ENCODE measurements at places on chromosomes 1 and 21.

DNA sequence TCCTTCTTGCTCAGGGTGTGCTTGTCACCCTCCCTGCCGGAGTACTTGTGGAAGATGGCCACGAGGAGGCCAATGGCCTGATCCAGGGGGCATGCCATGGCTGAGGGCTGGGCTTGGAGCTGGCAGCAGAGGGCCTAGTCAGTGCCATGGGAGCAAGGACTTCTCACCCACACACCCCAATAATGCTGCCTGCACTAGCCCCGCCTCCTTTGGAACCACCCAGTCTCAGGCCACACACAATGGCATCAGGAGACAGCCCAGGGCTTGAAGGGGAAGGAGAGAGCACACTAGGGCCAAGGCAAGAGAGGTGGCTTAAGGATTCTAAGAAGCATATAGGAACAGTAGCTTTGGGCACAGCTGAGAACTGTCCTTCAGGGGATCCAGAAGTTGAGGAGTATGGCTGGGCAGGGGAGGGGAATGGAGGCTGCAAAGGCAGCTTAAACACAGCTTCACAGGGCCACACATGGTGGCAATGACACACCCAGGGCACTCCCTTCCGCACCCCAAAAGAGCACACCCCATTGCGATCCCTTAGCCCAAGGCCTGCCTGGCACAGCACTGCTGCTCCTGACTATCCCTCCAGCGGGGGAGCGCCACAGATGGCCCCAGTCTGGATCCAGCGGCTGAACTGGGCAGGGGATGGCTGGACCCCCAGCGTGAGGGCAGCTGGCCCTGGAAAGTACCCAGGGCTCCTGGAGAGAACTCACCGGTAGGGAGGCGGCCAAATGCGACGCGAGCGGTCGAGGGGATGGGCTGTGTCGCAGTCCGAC, at the start of gene S100A6:
Gene S100A6 (minus strand): TSS at position 750 of the 770 bp plus-strand sequence. CDS start 652 bp downstream, at position 98.
- peak; percentile 41 for DNase-seq

DNA sequence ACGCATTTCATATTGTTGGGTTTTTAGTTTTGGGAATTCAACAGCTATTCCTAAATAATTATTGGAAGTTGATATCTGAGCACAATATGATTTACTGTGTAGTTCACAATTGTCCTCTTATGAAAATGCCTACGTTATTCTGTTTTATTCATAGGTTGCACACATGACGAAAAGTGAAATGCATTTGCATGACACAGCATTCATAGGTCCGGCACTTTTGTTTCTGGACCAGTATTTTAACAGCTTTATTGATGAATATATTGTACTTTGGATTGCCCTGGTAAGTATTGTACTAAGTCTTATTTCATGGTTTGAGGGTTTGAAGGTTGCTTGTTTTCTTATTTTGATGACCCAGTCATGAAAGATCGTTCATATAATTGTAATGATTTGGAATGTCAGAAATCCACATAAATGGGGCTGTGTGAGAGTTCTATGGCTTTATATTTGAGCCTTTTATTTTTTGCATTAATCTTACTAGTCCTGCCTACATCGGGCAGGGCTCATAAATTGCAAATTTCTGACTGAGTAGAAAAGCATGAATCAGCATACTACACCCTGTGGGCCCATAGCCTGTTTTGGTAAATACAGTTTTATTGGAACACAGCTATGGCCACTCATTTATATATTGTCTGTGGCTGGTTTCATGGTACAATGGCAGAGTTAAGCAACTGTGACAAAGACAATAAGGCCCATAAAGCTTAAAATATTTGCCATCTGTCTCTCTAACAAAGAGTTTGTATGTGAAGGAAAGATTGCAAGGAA, 17.0 kb downstream of the DENND2D start:
- no peak for DNase-seq

GRCh38 chr1:9061252-9061960, 8.0 kb downstream of the SLC2A5 start:
- DNase-seq = no peak

GRCh38 chr1:155170101-155170785, 2.9 kb downstream of the KRTCAP2 start:
- DNase-seq = no peak

DNA sequence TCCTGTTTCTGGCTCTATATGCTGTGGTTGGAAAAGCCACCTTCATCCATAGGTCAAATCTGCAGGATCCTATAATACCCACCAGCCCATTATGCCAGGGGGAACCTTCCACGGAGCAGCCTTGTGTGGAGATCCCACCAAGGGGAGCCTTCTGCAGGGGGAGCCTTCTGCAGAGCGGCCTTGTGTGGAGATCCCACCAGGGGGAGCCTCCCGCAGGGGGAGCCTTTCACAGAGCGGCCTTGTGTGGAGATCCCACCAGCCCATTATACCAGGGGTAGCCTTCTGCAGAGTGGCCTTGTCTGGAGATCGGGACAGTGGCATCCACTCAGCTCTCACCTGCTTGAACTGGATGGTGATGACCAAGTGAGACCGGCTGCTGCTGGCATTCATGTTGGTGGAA, 85.3 kb downstream of the SCCPDH start:
- DNase-seq = no peak

GRCh38 chr1:227453631-227454355, 109.6 kb upstream of the ZNF678 start:
- no peak for DNase-seq

DNA sequence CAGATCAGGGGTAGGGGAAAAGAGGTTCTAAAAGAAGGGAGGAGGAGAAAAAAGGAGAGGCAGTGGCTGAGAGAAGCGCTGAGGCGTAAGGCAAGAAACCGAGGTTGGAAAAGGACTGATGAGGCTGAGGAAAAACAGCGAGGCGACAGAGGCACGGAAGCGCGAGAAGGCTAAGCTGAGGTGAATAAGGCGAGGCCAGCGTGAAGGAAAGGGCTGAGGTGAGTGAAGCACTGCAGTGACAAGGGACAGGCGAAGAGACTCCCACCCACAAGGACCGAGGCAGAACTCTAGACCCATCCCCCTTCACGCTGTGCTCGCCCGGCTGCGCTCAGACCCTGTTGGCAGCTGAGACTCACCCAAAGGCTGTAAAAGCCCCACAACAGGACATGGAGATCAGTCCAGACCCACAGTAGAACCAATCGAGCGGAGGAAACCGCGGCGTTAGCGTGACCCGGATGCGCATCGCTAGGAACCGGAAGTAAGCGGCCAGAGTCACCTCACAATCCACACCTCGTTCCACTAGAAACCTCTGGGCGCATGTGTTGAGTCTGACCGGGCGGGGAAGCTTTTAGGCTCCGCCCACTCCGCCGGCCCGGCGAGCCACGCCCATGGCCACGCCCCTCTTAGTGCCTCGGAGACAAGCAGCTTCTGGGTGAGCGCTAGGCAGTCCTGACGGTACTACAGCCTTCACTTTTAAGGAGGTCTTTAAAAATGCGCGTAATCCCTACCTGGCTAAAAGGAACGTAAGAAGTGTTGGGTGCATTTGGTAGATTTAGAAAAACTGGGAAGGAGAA, at the start of gene EYA3:
Gene EYA3 (minus strand): TSS at position 443 of the 794 bp plus-strand sequence. CDS start 30,584 bp downstream, outside the sequence.
- peak; percentile 98 for DNase-seq

- no peak for DNase-seq
Observed at GRCh38 chr1:30534551-30534940, 188.8 kb downstream of the MATN1 start.

GRCh38 chr21:43972850-43973633, 39.1 kb upstream of the TRAPPC10 start:
- DNase-seq = no peak

GRCh38 chr1:67582625-67583461, 102.2 kb upstream of the GADD45A start:
- no peak for DNase-seq

- DNase-seq = no peak
Observed at GRCh38 chr1:39380036-39380435, 111.4 kb upstream of the BMP8A start.

- DNase-seq = no peak
Observed at GRCh38 chr1:23960291-23961020, 828 bp downstream of the PNRC2 start.

DNA sequence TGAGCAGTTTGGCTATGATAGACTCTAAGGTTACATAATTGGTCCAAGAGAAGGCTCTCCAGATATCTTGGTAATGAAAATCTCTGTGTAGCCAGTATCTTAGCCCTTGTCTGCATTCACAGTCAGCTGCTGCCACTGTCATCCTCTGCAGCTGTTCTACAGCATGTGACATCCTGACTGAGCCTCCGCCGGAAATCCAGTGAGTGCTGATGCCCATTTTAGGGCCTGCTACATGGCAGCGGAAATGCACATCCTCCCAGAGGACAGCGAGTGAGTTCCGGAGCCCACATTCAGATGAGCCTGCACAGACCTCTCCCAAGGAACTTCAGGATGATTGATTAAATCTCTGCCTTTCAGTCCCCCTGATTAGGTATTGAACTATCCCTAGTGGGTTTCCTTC, 237.1 kb downstream of the HHIPL2 start:
- no peak for DNase-seq

DNA sequence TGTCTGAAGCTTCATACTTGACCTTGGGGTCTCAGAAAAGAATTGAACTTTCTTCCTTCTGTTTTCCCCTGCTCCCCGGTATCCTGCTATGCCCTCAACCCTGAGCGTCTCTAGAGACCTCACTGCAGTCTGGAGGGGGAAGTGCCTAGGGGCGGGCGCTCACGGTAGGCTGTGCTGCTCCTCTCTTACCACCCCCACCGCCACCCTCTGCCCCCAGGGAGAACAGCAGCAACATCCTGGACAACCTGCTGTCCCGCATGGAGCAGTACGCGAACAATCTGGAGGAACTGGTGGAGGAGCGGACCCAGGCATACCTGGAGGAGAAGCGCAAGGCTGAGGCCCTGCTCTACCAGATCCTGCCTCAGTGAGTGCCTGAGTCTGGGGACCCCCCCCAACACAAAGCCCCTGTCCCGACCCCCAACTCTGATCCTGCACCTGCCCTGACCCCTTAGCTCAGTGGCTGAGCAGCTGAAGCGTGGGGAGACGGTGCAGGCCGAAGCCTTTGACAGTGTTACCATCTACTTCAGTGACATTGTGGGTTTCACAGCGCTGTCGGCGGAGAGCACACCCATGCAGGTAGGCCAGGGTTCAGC, 10.3 kb downstream of the NPR1 start:
- no peak for DNase-seq

- peak; percentile 64 for DNase-seq
Observed at GRCh38 chr1:17119076-17119772, at the start of gene PADI2. TSS of gene PADI2 (minus strand) at chr1:17119451. CDS start at chr1:17119371, 80 bp downstream.

- no peak for DNase-seq
Observed at GRCh38 chr1:2955652-2956051, 65.6 kb upstream of the ACTRT2 start.

- no peak for DNase-seq
Observed at GRCh38 chr21:36096398-36097290, 26.8 kb downstream of the CBR1 start.

GRCh38 chr21:33383056-33383888, 19.9 kb upstream of the IFNGR2 start:
- no peak for DNase-seq

GRCh38 chr1:91981996-91982609, 32.9 kb downstream of the BRDT start:
- DNase-seq = no peak

DNA sequence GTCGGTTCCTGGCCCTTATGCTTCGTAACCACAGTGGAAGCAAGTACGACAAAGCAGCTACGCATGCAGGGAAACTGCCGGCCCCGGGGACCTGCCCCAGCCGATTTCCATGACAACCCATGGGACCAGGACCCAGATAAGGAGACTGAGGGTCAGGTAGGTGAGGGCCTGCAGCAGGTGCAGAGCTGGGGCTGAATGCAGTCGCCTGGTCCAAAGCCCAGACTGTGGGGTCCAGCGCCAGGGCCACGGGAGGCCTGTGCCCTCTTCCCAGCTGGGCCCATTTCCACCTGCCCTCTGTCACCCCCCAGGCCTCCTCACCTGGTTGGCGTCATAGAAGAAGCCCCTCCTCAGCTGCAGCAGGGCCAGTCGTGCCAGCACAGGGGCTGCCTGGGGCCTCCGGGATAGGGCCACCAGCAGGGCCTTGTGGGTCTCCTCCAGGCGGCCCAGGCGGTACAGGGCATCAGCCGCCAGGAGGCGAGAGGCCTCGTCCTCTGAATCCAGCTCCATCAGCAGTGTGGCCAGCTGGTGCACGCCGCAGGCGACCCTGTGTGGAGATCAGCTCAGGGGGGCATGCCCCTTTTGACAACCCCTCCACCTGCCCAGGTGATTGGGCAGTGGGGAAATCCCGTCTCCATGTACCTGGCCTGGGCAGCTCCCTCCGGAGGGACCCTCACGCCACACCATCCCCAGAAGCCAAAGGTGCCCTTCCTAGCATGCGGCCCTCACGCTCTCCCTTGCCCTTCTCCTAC, 14.2 kb downstream of the TTC34 start:
- DNase-seq = no peak

GRCh38 chr1:26320896-26321295, 3.1 kb downstream of the CD52 start:
- no peak for DNase-seq

DNA sequence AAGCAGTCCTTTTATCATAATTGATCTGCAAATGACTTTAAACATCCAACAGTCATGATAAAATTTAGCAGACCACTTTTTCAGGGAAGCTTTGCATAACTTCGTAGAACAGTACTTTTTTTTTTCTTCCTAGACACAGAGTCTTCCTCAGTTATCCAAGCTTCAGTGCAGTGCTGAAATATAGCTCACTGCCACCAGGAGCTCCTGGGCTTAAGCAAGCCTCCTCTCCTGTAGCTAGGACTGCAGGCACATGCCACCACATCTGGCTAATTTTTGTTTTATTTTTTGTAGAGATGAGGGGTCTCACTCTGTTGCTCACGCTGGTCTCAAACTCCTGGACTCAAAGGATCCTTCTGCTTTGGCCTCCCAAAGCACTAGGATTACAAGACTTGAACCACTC, 3.8 kb downstream of the F13B start:
- DNase-seq = no peak

- DNase-seq = peak; percentile 83
Observed at GRCh38 chr1:1019122-1019999, 559 bp upstream of the AGRN start.

GRCh38 chr1:107633596-107633995, 331.4 kb downstream of the VAV3 start:
- no peak for DNase-seq

GRCh38 chr1:169902751-169903150, 9.1 kb upstream of the SCYL3 start:
- DNase-seq = no peak

GRCh38 chr21:17901458-17902079, 82.4 kb upstream of the C21orf91 start:
- no peak for DNase-seq

GRCh38 chr1:199685369-199685768, 342.1 kb upstream of the NR5A2 start:
- DNase-seq = no peak

DNA sequence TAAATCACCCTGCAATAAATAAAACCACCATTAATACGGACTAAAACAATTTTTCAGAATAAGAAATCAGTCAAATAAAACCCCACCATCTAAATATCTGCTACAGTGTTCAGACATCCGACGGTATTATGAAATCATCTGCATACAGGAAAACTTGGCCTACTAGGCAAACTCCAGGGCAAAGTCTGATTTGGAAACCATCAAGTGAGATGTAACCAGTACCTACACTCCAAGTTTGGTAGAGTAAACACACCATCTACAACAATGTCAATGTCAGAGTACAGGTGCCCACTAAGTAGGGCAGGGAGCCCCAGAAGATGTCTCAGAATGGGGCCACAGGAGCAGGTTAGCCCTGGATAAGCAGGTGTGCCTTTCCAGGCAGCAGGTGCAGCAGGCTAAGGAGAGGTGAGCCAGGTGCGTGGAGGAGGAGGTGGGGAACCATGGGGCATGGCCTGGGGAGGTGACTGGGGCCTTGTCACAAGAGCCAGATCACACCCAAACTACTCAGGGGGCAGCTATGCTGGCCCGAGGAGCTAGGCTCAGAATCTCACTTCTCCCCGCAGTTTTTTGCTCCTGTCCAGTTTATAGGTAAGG, 59.6 kb downstream of the CAPZB start:
- DNase-seq = no peak

GRCh38 chr1:15290382-15290781, 43.4 kb downstream of the FHAD1 start:
- DNase-seq = no peak

All from liver (tissue), 10 donors.